ENCODE measurements at places on chromosomes 5 and 9. TPM values are rescaled to one million over a fixed set of nuclear protein-coding genes. Genes with fewer than 3 reads are reported as not detected.
A peak's percentile ranks its signal among the peaks of the same experiment; 100 is the strongest.

DNA sequence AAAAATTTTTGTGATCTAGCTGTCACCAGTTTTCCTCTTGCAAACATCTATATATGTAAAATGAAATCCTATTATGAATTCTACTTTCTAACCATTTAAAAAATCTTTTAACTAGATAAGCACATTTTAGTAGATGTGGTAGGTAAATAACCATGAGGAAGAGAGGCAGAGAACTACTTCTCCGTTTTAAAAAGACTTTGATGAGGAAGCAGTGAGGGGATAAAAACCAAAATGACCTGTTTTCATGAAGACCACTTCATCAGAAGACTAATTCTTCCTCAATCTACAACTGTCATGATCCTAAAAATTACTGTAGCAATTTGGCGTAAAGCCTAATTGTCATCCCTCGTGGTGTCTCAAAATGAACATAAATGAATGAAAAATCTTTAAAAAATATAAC lies 15.7 kb upstream of the ERBIN start:
- H3K27ac ChIP-seq, result no peak overlapping the region
- H3K4me1 ChIP-seq, result no peaks in the 10 kb centered on the region
- no peak for DNase-seq
- no peaks in the 10 kb centered on the region for H3K27me3 ChIP-seq
- H3K4me3 ChIP-seq, result no peak overlapping the region

DNA sequence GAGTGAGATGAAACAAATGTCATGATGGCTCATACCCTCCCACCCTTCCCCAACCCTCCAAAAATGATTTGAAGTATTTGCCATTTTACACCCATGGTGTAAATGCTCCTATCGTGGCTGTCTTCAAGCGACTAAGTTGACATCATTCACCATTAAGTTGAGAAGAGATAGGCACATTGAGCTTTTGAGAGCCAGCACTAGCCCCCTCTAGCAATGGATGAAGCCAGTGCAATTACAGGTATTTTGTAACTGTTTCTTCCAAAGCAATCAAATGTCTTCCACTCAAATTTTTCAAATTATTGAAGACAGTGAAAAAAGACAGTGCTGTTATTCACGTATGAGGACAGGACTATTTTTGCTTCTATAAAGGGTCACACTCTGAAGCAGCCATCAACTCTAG lies 371.5 kb upstream of the KLF4 start:
- DNase-seq, result no peak

DNA sequence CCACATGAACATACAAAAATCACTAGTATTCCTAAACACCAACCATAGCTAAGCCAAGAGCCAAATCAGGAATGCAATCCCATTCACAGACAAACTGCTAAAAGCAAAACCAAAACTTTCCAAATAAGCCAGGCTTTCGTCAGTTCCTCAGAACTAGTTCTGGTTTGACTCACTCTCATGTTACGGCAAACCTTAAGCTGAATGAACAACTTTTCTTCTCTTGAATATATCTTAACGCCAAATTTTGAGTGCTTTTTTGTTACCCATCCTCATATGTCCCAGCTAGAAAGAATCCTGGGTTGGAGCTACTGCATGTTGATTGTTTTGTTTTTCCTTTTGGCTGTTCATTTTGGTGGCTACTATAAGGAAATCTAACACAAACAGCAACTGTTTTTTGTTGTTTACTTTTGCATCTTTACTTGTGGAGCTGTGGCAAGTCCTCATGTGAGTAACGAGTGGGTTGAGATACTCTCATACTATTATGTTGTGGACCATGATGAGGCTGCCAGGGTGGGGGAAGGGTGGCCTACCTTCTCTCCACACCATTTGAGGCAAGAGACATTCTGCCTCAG lies at the start of gene PDCD1LG2:
Gene PDCD1LG2 (plus strand): TSS at position 172 of the 572 bp plus-strand sequence. CDS start 12,016 bp downstream, outside the sequence.
- no peaks in the 10 kb centered on the region for H3K27me3 ChIP-seq
- peaks cover 15% of the 10 kb centered on the region for H3K4me1 ChIP-seq
- peak; percentile 79 for DNase-seq

DNA sequence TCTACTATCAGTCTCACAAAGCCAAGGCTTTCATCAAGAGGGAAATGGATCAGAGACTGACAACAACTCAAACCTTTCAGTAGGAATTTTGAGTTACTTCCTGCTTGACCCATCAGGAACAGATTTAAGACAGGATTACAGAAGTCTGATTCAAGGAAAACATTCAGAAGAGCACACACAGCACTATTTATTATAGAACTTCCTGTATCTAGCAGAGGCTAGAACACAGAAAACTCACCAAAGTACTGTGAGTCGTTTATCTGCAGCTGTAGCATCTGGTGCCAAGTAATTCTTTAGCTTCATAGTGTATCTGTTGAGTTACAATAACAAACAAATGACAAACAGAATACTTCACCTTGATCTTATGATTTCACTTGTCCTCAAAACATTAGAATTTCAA lies 13.8 kb downstream of the LEAP2 start:
- H3K27ac ChIP-seq, result no peak overlapping the region
- H3K36me3 ChIP-seq, result peaks cover 78% of the 10 kb centered on the region
- H3K4me3 ChIP-seq, result no peak overlapping the region
- no peak for DNase-seq

GRCh38 chr9:112725961-112726360 lies 8.0 kb upstream of the INIP start:
- no peaks in the 10 kb centered on the region for H3K27me3 ChIP-seq
- no peaks in the 10 kb centered on the region for H3K36me3 ChIP-seq
- no peak overlapping the region for H3K27ac ChIP-seq
- H3K4me1 ChIP-seq, result no peaks in the 10 kb centered on the region
- no peak overlapping the region for H3K4me3 ChIP-seq

C5orf58 gene
- polyA plus RNA-seq, result 0.84 TPM
